ENCODE measurements at places on chromosomes 3 and 15.
A peak's percentile ranks its signal among the peaks of the same experiment; 100 is the strongest.

GRCh38 chr15:65085990-65086679 lies 9.6 kb downstream of the KBTBD13 start:
- DNase-seq: no peak

- no peak for DNase-seq
Measured at GRCh38 chr3:85652360-85652759, 693.6 kb downstream of the CADM2 start.

- DNase-seq: no peak
Measured at GRCh38 chr3:158058495-158059130, 47.6 kb downstream of the SHOX2 start.

GRCh38 chr3:149596134-149596770 lies 61.6 kb downstream of the WWTR1 start:
- no peak for DNase-seq

DNA sequence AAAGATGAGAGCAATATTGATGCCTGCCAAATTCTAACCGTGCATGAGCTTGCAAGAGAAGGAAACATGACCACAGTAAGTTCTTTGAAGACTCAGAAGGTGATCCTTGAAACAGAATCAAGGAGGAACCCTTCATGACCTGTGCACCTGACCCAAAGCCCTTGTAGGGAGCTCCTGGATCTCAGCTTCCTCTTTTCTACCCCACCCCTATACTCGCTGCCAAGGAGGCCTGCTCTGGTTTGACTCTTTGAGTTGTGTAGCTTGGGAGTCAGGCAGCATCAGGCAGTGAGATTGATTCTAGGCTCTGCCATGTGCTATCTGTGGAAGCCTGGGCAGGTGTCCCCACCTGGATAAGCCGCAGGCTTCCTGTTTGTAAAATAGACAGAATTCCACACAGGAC lies 10.6 kb downstream of the TTC21A start:
- no peak for DNase-seq

DNA sequence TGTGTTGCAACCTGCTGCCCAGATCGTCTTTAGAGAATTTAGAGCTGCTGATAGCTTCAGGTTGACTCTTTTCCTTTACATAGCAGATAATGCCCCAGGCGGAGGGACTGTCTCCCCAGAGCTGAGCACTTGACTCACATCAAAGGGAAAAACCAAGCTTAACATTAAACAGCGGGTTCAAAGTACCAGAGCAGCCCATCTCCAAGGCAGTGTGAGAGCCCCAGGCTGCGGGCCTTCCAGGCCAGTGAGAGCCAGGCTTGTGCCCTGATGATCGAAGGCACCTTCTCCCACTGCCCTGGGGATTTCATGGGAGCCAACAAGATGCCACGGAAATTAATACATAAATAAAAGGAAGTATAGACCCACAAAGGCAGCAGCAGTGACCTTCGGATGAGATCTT lies 275.6 kb downstream of the XXYLT1 start:
- no peak for DNase-seq

DNA sequence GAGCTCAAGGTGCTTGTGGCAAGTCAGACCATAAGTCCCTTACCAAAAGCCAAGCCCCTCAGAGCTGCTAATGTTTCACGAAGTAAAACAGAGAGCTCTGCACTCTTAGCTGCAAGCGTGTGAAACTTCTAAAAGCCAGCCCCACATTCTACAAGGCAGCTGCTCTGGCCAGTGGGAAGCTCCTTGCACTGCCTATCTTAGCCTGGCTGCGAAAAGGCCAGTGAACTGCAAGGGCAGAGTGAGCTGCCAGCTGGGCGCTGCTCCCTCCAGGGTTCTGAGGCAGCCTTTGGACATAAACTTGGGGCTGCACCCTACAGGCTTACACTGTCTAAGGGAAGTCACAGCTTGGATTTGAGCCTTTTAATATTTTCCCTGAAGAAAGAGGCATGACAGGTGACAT lies 2.2 kb upstream of the MUSTN1 start:
- DNase-seq: no peak

DNA sequence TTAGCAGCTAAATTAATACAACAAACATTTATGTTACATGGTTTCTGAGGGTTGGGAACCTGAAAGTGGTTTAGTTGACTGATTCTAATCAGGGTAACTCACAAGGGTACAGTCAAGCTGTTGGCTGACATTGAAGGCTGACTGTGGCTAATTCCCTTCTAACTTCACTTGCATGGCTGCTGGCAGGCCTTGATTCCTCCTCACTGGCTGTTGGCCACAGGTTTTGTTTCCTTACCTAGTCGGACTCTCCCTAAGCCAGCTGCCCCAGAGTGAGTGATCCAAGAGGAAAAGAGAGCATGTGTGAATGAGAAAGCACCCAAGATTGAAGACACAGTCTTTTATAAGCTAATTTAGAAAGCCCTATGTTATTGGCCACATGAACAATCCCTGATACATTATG lies 700.1 kb downstream of the ROBO1 start:
- DNase-seq: no peak

- DNase-seq: no peak
Measured at GRCh38 chr15:70526974-70527325, 236.4 kb downstream of the UACA start.

DNA sequence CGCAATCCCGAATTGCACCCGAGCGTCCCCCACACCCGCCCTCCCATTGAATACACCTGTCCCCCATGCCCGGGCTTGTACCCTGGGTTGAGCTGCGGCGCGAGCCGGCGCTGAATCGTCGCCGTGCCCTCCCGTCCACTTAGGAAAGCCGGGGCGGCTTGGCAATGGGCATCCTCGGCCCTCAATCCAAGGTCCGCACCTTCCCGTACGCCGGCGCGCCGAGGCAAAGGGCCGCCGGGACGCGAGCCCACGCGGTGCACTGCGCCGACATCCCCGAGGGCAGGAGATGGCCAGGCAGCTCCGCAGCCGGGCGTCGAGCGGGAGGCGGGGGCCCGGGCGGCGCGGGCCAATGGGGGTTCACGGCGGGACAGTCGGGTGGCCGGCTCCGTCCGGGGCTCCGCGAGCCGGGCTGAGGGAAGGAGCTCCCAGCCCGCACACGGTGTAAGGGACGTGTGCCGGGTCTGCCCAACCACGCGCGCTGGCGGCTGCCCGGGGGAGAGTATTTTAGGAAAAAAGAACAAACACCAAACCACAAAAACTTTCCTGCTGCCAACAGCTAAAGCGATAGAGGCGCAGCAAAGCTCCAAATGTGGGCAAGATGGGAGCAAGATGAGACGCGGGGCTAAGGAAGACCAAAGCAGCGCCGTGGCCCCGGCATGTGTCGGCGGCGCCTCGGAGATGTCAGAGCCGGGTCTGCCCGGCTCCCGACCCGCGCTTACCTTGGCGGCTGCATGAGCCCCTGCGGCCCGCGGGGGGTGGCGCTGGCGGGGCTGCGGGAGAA lies 621 bp downstream of the RGMA start:
- DNase-seq: no peak

GRCh38 chr15:64751464-64751863 lies 23.9 kb downstream of the RBPMS2 start:
- no peak for DNase-seq

- DNase-seq: peak; percentile 31
Measured at GRCh38 chr3:140242818-140243276, 307.9 kb downstream of the CLSTN2 start.

- DNase-seq: no peak
Measured at GRCh38 chr3:72047221-72047871, 262.4 kb upstream of the PROK2 start.

DNA sequence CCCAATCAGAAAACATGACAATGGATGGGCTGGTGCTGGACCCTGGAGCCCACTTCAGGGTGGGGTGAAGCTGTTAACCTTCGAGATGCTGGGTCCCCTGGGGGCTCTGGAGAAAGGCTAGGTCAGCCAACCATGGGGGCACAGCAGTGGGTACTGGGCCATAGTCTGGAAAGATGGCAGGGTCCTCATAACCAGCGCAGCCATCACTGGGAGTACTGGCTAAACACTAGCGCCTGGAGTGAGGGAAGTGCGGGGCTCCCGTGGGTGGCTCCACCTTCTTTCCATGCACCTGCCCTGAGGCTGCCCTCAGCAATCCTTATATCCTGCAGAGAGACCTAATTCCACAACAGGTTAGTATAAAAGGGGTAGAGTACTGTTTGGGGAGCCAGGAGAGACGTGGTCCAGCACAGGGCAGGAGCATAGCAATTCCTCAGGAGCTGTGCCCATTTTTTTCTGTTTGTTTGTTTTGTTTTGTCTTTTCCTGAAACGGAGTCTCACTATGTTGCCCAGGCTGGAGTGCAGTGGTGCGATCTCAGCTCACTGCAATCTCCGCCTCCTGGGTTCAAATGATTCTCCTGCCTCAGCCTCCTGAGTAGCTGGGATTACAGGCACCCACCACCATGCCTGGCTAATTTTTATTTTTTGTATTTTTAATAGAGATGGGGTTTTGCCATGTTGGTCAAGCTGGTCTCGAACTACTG lies 122.6 kb upstream of the MEF2A start:
- no peak for DNase-seq

- DNase-seq: no peak
Measured at GRCh38 chr15:88710027-88710715, 71.4 kb downstream of the ISG20 start.

- no peak for DNase-seq
Measured at GRCh38 chr3:32120471-32120870, 14.1 kb downstream of the GPD1L start.

- DNase-seq: no peak
Measured at GRCh38 chr3:66395635-66396034, 105.2 kb downstream of the LRIG1 start.
